Amniotic stem cell (primary cell): ENCODE measurements at places on chromosomes 3 and 15.

- no peak for DNase-seq
Measured at GRCh38 chr3:9951126-9951525, 1.1 kb downstream of the PRRT3 start.

GRCh38 chr3:94716326-94717018, 653.6 kb downstream of the NSUN3 start:
- no peak for DNase-seq

DNA sequence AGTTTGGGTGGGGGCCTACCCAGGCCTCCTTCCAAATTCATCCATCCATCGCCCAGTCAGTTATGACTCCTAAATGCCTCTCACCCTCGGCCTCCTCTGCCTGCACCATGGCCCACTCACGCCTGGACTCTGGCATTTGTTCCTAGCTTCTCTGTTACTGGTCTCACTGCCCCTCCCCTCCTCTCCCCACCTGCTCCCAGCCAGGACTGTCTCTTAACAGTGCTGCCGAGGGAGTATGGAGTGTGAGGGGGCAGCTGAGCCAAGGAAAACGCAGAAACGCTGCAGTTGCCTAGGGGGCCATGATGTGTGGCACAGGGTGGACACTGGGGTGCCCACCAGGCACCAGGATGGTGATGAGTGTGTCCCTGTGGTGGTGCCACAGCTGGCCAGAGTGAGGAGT, 3.1 kb downstream of the RCCD1 start:
- DNase-seq: no peak

GRCh38 chr3:185630182-185630622, 44.1 kb downstream of the SENP2 start:
- DNase-seq: no peak
